ENCODE measurements at places on chromosomes 4 and X. TPM values are rescaled to one million over a fixed set of nuclear protein-coding genes. Genes with fewer than 3 reads are reported as not detected.
A peak's percentile ranks its signal among the peaks of the same experiment; 100 is the strongest.

DNA sequence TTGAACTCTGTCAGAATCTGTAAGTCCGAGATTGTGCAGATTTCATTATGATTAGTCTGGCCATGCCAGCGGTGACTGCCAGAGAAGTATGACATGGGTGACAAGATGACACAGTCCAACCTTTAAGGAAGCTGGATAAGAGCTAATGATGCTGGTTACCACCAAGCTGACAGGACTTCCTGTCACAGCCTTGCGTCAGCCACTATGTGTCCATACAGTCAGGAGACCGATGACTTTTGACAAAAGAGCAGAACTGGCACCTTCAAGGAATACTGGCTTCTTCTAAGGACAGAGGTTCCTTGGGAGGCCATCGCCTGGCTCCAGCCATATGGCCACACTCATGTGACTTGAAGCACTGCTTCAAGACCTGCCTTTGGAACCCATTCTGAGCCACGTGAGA lies 67.2 kb upstream of the TFDP3 start:
- no peak for DNase-seq

GRCh38 chr4:139643042-139643895 lies 22.4 kb upstream of the MGST2 start:
- DNase-seq, result no peak

The WDR17 gene
- total RNA-seq, result 0.42 TPM

- no peak for DNase-seq
Observed at GRCh38 chr4:113637823-113638561, 123.5 kb downstream of the CAMK2D start.

- DNase-seq, result peak; percentile 6
Observed at GRCh38 chrX:137234651-137235402, 201.0 kb upstream of the GPR101 start.

- DNase-seq, result no peak
Observed at GRCh38 chrX:41273638-41274037, 60.3 kb upstream of the DDX3X start.

Measured in CD4-positive, alpha-beta memory T cell (primary cell).